ENCODE measurements at places on chromosomes 12 and 14.

- DNase-seq: no peak
These were observed 17.4 kb downstream of the ZFYVE21 start for GRCh38 chr14:103732868-103733620.

GRCh38 chr12:48996794-48997718, 2.1 kb downstream of the DDN start:
- peak; percentile 55 for DNase-seq

- no peak for DNase-seq
These were observed 127.3 kb downstream of the CNTN1 start for GRCh38 chr12:40819436-40820108.

GRCh38 chr12:6361834-6362233, 13.5 kb downstream of the SCNN1A start:
- DNase-seq: no peak

GRCh38 chr14:106556665-106557289, 1030.4 kb downstream of the TMEM121 start:
- DNase-seq: peak; percentile 50

- DNase-seq: no peak
These were observed 12.8 kb downstream of the CCDC177 start for GRCh38 chr14:69561893-69562292.

DNA sequence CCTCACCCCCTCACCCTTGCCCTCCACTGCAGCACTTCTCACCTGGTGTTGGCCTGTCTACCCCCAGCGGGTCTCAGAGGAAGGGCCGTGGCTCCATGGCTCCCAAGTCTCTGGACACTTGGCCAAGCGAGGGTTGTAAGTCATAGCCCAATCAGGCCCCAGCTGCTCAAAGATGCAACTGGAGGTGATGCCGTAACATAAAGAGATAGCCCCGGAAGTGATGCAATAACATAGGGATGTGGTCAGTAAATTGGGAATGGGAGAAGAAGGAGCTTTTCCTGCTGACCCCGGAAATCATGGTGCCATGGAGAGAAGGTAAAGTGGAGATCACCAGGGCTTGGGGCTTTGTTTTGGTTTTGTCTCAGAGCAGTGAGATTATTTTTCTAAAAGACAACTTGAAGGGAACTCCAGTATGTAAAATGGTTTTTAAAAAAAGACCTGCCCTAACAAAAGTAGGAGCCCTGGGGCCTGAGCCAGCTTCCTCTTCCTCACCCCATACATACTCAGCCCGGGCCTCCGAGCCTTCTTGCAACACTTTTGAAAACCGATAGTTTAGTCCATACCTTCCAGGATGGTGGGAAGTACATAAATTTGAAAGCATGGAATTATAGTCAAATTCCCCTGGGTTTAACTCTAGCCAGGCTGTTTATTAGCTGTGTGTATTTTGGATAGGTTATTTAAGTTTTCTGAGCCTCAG, 212.5 kb downstream of the CRADD start:
- no peak for DNase-seq

Data from T-helper 17 cell (primary cell).